ENCODE measurements at places on chromosomes 3 and 15. TPM values are rescaled to one million over a fixed set of nuclear protein-coding genes. Genes with fewer than 3 reads are reported as not detected.

ACSBG1 gene
- total RNA-seq, result not detected

ITIH1 gene
- not detected for total RNA-seq

NFKBIZ gene
- 33.7 TPM for total RNA-seq

ZPLD1 gene
- total RNA-seq, result not detected

PRKAR2A gene
- 27.2 TPM for total RNA-seq

PLA2G4D gene
- total RNA-seq, result not detected

RGMA gene
- total RNA-seq, result 0.25 TPM

SPINK8 gene
- not detected for total RNA-seq

LSMEM2 gene
- total RNA-seq, result not detected

SPSB4 gene
- total RNA-seq, result not detected

MAP3K13 gene
- total RNA-seq, result 13.1 TPM

TM4SF1 gene
- total RNA-seq, result not detected

SLC15A2 gene
- 2.2 TPM for total RNA-seq
